GOT3 (cell line): ENCODE measurements at places on chromosomes 1 and 21.

DNA sequence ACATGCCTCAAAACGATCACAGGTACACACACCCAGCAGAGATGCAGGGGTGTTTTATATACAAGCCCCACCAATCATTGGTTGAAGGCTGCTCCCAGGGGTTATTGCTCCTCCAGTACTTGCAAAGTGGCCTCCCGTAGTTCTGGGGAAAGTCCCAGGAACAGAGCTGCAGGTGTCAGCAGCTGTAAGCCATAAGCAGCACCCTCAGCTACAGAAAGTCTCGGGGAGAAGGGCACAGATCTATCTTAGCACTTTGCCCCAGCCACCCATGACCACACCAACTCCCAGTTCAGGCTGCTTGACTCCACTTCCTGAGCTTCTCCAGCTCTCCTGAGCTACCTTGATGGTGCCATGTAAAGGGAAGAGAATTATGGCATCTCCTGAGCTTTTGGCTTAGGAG, 222.7 kb upstream of the GJB5 start:
- DNase-seq: no peak

- DNase-seq: no peak
These were observed 49.1 kb downstream of the CAMTA1 start for GRCh38 chr1:6834366-6834765.

DNA sequence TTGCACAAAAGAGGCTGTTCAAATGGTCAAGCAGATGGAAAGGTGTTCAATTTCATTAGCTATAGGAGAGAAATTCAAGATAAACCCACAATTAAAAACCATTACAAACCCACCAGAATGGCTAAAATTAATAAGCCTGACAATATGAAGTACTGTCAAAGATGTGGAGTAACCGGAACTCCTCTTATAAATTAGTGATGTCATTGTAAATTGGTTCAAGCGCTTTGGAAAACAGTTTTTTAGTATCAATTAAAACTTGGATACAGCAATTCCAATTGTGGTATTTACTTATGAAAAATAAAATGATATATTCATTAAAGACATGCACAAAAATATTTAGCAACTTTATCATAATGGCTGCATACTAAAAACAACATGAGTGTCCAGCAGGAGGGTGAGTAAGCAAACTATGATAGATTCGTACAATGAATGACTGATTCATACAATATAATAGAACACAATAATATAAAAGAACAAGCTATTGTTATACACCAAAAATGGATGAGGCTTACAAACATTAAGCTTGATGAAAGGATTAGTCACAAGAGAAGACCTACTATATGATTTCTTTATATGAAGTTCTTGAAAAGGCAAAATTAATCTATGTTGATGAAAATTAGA, 38.4 kb upstream of the FGGY start:
- DNase-seq: no peak

GRCh38 chr1:228315945-228316588, 90.6 kb downstream of the TRIM11 start:
- no peak for DNase-seq

DNA sequence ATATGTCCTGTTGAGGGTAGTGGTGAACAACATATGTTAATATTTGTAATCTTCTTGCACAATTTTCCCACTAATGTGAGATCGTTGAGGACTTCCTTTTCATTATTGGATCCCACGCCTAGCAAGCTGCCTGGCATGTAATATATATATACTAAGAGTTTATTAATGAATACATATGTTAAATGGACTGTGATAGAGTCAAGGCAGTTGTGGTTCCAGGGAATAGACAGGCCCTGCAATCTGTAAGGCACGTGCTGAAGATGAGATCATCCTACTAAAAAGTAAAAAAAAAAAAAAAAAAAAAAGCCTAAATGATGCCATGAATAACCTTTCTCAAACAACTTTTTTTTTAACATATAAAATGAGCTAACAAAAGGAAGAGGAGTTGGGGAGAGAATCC, 28.9 kb downstream of the PLPPR5 start:
- DNase-seq: no peak

GRCh38 chr1:17248781-17249180, at the start of gene PADI3:
Gene PADI3, plus strand, starts transcription at chr1:17249098. Its CDS starts 40 bp downstream, at chr1:17249138.
- no peak for DNase-seq

DNA sequence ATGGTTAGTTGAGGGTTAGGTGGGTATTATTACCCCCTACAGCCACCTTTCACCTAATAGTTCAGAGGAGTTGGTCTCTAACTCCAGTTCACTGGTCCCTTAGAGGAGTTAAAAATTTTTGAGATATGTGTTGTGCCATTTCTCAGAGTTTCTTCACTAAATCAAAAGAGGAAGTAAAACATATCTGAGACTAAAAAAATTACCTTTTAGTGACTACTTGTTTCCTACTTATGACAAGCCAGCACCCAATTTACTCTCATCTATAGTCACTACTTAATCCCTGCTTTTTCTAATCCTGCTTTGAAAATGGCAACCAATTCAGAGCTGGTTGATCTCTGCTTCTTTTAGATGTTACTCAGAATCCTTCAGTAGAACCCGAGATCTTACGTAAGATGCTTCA, 1316.8 kb upstream of the B3GALT2 start:
- DNase-seq: no peak
